T-helper 2 cell (primary cell): ENCODE measurements at places on chromosomes 4 and X.

DNA sequence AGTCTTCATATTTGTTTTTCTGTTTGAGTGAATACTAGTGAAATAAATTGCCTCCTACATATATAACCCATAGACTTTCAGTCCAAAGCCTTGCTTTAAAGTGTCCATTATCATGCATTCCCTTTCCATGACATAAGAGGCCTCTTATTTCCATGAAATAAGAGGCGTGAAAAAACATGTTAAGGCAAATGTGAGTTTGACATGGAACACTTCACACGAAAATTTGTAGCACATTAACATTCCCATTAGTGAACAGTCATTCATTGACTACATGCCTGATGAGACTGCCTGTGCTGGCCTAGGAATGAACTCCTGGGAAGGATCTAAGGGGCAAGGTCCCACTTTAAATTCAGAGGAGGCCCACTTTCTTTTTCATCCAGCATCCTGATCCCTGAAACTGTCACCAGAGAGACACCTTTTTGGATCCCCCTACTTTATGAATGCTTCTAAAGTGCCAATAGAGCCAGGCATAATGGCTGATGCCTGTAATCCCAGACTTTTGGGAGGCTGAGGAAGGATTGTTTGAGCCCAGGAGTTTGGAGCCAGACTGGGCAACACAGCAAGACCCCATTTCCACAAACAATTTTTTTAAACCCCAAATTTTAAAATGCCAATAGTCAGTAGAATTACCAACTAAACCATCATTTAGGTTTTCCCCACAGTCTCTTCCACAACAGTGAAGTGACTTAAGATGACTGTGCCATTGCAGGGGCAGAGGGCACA, 6.7 kb downstream of the RTL8B start:
- no peak for DNase-seq

GRCh38 chr4:140515423-140515822, 8.5 kb upstream of the ELMOD2 start:
- DNase-seq = no peak

GRCh38 chrX:72348247-72348979, 42.7 kb upstream of the CITED1 start:
- DNase-seq = no peak

- DNase-seq = no peak
Observed at GRCh38 chr4:15413623-15414019, 14.2 kb upstream of the C1QTNF7 start.

GRCh38 chrX:70087857-70088630, 25.8 kb downstream of the OTUD6A start:
- no peak for DNase-seq

DNA sequence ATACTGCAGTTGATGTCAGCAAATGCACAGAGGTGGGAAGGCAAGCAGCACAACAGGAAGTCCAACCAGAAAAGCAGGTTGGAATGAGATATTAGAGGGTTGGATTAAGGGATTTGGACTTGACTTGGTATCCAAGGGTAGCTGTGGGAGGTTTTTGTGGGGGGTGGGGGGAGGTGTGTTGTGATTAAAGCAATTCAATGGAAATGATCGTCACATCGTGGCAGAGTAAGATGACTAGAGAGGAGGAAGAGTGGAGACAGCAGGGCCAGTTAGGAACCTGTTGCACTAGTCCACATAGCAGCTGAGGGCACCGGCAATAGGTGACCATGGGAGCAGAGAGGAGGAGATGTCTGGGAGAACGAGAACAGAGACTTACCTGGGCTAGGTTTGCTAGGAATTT, 2.4 kb downstream of the SLC25A43 start:
- no peak for DNase-seq

DNA sequence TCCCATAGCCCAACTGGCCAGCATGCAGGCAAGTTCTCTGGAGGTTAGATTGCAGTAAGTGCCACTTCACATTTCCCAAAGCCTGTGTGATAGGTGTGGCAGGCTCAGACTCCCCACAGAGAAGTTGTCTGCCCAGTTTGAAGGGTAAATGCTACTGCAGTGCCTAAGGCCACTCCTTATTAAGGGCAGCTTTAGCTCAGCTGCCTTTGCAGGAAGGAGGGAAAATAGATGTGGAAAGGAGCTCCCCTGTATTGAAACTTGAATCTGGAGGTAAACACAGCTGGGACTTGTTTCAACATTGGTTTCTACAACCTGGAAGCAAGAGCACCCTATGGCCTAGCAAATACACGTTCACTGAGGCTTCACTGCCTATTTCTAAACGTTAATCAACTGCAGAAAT, 22.4 kb downstream of the NEXMIF start:
- DNase-seq = no peak

- no peak for DNase-seq
Observed at GRCh38 chr4:120052856-120053255, 13.8 kb downstream of the MAD2L1 start.

DNA sequence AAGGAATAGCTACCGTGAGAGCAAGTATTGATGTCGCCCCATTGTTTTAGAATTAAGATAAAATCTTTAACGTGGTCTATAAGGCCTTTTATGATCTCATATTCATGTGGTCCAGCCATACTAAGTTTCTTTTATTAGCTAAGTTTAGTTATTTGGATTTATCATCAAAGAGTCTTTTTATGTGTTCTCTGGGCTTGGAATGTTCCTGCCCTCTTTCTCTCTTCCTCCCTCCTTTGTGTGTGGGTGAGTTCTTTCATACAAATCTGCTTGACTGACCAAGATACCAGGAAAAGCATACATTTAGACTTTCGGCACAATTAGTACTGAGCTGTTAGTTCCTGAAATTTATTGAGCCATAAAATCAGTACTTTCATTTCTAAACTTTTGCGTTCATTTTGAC, 11.3 kb downstream of the TDO2 start:
- no peak for DNase-seq
